ENCODE measurements at places on chromosomes 4 and X. TPM values are rescaled to one million over a fixed set of nuclear protein-coding genes. Genes with fewer than 3 reads are reported as not detected.

DNA sequence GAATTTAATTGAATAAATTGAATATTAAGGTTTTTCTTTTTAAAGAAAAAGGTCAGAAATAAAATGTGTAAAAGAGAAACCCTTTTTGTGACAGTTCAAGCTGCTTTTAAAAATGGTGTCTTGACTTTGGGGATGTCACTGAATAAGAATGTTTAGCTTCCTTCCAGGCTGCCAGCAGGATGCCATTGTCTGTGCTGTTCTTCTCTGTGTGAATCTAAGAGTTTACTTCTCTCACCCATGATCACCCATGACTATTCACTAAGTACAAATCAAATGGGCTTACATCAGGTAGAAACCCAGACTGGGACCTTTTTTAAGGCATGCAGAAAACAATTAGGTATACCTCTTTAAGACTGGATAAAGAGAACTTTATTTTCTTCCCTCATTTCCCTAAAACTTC, 115.3 kb downstream of the DACH2 start:
- H3K36me3 ChIP-seq = no peaks in the 10 kb centered on the region
- no peak overlapping the region for H3K27ac ChIP-seq
- H3K4me1 ChIP-seq = no peaks in the 10 kb centered on the region
- no peak for DNase-seq
- H3K4me3 ChIP-seq = no peak overlapping the region

DNA sequence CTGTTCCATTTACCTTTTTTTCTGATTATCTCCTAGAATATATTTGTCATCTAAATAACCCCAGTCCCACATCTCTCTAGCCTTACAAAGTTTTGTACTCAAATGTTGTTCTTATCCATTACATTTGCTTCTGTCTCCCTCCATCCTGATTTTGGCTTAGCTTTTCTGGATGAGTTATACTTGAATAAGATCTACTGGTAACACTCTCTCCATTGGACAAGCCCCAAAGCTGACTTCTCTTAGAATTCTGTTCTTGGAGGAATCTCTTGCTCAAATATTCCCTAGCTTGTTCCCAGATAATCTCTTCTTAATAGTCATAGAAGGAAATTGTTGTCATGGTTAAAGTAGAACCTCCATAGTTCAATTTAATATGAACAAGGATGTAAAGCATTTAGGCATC, 115.5 kb upstream of the HS3ST1 start:
- no peak overlapping the region for H3K4me3 ChIP-seq
- no peaks in the 10 kb centered on the region for H3K4me1 ChIP-seq
- no peaks in the 10 kb centered on the region for H3K27me3 ChIP-seq
- no peak overlapping the region for H3K27ac ChIP-seq
- no peak for DNase-seq

PNMA6A gene
- 0.38 TPM for total RNA-seq

DNA sequence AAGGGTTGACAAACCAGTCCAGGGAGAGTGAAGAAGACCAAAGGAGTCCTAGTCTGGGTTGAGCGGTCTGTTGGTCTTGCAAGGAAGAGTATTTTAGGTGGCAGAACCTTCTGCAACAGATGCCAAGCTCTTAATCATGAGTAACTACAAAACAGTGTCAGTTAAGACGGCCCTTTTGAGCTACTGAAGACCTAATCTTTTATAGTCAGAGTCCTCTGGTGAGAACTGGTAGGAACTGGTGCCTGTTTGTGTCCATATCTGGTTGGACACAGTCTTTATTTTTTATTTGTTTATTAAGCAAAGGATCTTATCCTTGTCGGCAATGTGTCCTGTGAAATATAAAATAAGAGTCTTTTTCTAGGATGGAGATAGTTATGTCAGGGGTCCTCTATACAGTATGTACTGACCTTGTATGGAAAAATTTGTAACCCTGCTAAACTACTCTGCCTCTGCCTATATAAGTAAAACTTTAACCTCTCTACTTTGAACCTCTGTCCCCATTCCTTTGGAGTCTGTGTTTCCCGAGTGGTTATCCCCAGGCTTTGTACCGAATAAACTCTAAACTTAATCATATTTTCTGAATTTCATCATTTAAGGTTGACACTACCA, 47.1 kb downstream of the FAM13A start:
- no peaks in the 10 kb centered on the region for H3K36me3 ChIP-seq
- DNase-seq = no peak
- no peaks in the 10 kb centered on the region for H3K27me3 ChIP-seq
- H3K4me3 ChIP-seq = no peak overlapping the region
- H3K27ac ChIP-seq = no peak overlapping the region

GRCh38 chr4:148353571-148353970, 88.6 kb downstream of the NR3C2 start:
- H3K27ac ChIP-seq = no peak overlapping the region
- no peak for DNase-seq
- H3K4me1 ChIP-seq = peaks cover 5% of the 10 kb centered on the region
- H3K36me3 ChIP-seq = no peaks in the 10 kb centered on the region

GRCh38 chr4:78019414-78019813, 37.7 kb upstream of the FRAS1 start:
- H3K27ac ChIP-seq = no peak overlapping the region
- H3K36me3 ChIP-seq = no peaks in the 10 kb centered on the region
- no peaks in the 10 kb centered on the region for H3K4me1 ChIP-seq
- H3K4me3 ChIP-seq = no peak overlapping the region

- no peaks in the 10 kb centered on the region for H3K27me3 ChIP-seq
- DNase-seq = no peak
- no peak overlapping the region for H3K4me3 ChIP-seq
Measured at GRCh38 chrX:71225676-71226075, 2.7 kb downstream of the GJB1 start.

- no peak overlapping the region for H3K4me3 ChIP-seq
- no peak overlapping the region for H3K27ac ChIP-seq
- H3K4me1 ChIP-seq = peaks cover 15% of the 10 kb centered on the region
- no peaks in the 10 kb centered on the region for H3K36me3 ChIP-seq
Measured at GRCh38 chrX:40542208-40542607, 38.6 kb upstream of the ATP6AP2 start.

S100G gene
- not detected for total RNA-seq

GRCh38 chr4:87074121-87074488, 139.3 kb downstream of the AFF1 start:
- no peaks in the 10 kb centered on the region for H3K36me3 ChIP-seq
- H3K4me3 ChIP-seq = no peak overlapping the region
- H3K4me1 ChIP-seq = peaks cover 6% of the 10 kb centered on the region
- DNase-seq = no peak

GRCh38 chr4:143626134-143626911, 74.2 kb downstream of the FREM3 start:
- no peaks in the 10 kb centered on the region for H3K4me1 ChIP-seq
- no peak overlapping the region for H3K4me3 ChIP-seq
- H3K36me3 ChIP-seq = no peaks in the 10 kb centered on the region
- H3K27ac ChIP-seq = no peak overlapping the region
- H3K27me3 ChIP-seq = no peaks in the 10 kb centered on the region

CCDC120 gene
- total RNA-seq = 12.2 TPM

RRAGB gene
- 7.0 TPM for total RNA-seq

- no peak overlapping the region for H3K27ac ChIP-seq
- H3K36me3 ChIP-seq = no peaks in the 10 kb centered on the region
- H3K4me1 ChIP-seq = peaks cover 16% of the 10 kb centered on the region
- H3K4me3 ChIP-seq = no peak overlapping the region
Measured at GRCh38 chr4:145939441-145939750, 773 bp upstream of the ZNF827 start.

Data from CD4-positive, alpha-beta T cell (primary cell).